GM23248 (cell line): ENCODE measurements at places on chromosomes 2 and 18. TPM values are rescaled to one million over a fixed set of nuclear protein-coding genes. Genes with fewer than 3 reads are reported as not detected.

DNA sequence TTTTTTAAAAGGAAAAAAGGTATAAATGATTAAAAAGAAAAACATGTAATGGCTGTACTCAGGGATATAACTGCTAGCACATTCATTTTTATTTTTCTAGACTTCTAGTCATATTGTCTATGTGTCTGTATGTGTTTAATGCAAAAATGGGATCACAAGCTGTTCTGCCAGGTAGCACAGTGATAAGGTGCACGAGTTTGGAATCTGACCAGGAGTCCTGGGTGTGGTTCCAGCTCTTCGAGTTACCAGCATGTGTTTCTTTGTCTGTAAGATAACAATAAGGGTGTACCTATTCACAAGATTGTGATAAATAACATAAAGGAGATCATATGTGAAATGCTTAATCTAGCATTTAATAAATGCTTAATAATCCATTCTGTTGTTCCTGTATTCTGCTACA, 145.3 kb downstream of the PKP4 start:
- no peak overlapping the region for H3K4me3 ChIP-seq
- no peak overlapping the region for H3K27ac ChIP-seq
- no peaks in the 10 kb centered on the region for H3K27me3 ChIP-seq
- H3K4me1 ChIP-seq: peaks cover 27% of the 10 kb centered on the region

GRCh38 chr2:123438251-123438650, 586.8 kb upstream of the CNTNAP5 start:
- H3K4me3 ChIP-seq: no peak overlapping the region
- DNase-seq: no peak
- H3K27ac ChIP-seq: no peak overlapping the region
- H3K36me3 ChIP-seq: no peaks in the 10 kb centered on the region
- no peaks in the 10 kb centered on the region for H3K4me1 ChIP-seq
- no peaks in the 10 kb centered on the region for H3K27me3 ChIP-seq

GRCh38 chr2:183010112-183010511, 28.1 kb downstream of the NCKAP1 start:
- H3K27ac ChIP-seq: no peak overlapping the region
- no peaks in the 10 kb centered on the region for H3K27me3 ChIP-seq
- peaks cover 22% of the 10 kb centered on the region for H3K4me1 ChIP-seq
- no peak overlapping the region for H3K4me3 ChIP-seq

DNA sequence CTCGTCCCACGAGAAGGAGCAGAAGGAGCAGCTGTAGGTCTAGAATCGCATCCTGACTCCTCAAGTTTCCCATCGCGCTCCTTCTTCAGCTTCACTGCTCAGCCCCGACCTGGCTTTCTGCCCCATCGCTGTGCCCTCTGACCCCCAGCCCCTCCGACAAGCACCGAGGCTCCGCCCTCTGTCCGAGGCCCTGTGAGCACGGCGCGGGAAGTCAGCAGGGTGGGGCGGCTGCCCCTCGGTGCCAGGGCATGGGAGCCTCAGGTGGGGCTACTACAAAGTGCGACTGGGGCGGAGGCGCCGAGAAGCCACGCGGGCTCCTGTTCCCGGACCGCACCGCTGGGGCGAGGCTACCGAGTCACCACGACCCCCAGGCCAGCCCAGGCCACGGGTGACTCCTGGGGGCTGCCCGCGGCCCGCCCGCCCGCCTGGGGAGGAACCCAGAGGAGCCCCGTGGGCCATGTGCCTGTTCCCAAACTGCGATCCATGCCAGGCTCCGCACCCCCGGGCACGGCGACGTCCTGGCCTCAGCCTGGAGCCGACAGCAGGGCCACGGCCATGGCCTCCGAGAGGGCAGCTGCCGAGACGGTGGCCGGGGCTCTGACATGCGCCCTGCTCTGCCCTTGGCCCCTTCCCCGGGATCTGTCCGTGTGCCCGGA, 36.6 kb upstream of the ID2 start:
- no peak overlapping the region for H3K4me3 ChIP-seq
- DNase-seq: no peak
- no peaks in the 10 kb centered on the region for H3K27me3 ChIP-seq
- H3K36me3 ChIP-seq: no peaks in the 10 kb centered on the region
- no peaks in the 10 kb centered on the region for H3K4me1 ChIP-seq
- H3K27ac ChIP-seq: no peak overlapping the region

DNA sequence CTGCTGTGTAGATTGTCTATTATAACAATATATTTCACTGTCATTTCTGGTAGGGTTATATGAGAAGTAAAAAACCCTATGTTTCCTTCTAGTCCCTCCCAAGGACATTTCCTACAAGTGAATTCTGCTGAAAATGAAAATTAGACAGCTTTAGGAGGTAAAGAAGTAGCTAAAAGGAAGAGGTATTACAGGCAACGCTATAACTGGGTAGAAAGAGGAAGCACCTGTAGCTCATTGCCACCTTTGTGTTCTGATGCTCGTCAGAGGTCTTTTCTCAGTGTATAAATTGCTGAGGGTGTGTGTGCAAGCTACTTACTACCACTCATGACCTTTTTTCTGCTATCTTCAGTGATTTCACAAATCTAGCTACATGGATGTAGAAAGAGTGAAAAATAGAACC, 1.4 kb downstream of the DNAJC10 start:
- H3K4me3 ChIP-seq: peak overlapping the region; percentile 88
- peaks cover 16% of the 10 kb centered on the region; the same call in 1 of the 2 replicates for H3K36me3 ChIP-seq
- no peaks in the 10 kb centered on the region for H3K27me3 ChIP-seq
- no peak for DNase-seq
- no peak overlapping the region for H3K27ac ChIP-seq

DNA sequence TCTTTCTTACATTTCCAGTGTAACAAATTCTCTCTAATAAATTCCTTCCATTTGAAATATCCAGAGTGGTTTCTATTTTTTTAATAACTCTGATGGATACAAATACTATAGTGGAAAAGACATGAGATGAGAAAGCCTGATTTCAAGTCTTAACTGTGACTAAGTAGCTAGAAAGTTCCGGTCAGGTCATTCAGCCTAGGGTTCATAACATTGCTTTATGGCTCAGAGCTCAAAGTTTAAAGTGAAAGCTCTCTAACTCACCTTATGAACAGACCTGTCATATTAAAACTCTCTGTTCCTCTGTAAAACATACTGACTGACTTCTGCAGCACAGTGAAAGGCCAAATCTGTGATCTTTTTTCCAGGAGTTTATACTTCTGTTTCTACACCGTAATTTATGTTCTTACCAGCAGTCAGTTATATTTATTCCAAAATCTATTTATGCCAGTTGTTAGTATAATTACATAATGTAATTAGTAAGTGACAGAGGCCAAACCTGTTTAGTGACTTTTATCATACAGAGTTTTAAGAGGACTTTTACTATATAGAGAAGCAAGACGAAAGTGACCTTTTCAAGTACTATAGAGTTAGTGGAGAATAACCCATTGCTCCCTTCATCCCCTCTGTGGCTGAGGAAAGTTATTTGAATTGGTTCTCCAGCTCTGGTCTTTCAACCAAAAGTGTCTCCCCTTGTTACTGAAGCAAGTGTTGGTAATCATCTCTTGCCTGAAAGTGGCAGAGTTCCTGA, 118.8 kb upstream of the PDE1A start:
- DNase-seq: peak; percentile 3
- H3K27me3 ChIP-seq: no peaks in the 10 kb centered on the region
- H3K4me1 ChIP-seq: peaks cover 19% of the 10 kb centered on the region

GRCh38 chr2:97961534-97961933, 34.2 kb downstream of the TMEM131 start:
- H3K27me3 ChIP-seq: no peaks in the 10 kb centered on the region
- H3K36me3 ChIP-seq: no peaks in the 10 kb centered on the region
- no peak for DNase-seq
- H3K4me1 ChIP-seq: peaks cover 8% of the 10 kb centered on the region; the same call in 1 of the 2 replicates

GRCh38 chr2:147844697-147845410, at the start of gene ACVR2A:
Gene ACVR2A, plus strand, starts transcription at chr2:147845029. Its CDS starts 124 bp downstream, at chr2:147845153.
- no peaks in the 10 kb centered on the region for H3K36me3 ChIP-seq
- peaks cover 25% of the 10 kb centered on the region for H3K4me1 ChIP-seq
- DNase-seq: peak; percentile 79
- H3K27ac ChIP-seq: peak within 1 kb of the TSS; percentile 92

UGT1A3 gene
- total RNA-seq: not detected in 2 replicates

- H3K36me3 ChIP-seq: no peaks in the 10 kb centered on the region
- no peak for DNase-seq
- H3K27me3 ChIP-seq: no peaks in the 10 kb centered on the region
These were observed 91.2 kb downstream of the TAF4B start for GRCh38 chr18:26317398-26317797.

GRCh38 chr2:53077413-53077812, 690.2 kb upstream of the CHAC2 start:
- H3K27me3 ChIP-seq: no peaks in the 10 kb centered on the region
- no peak for DNase-seq
- H3K27ac ChIP-seq: no peak overlapping the region
- no peak overlapping the region for H3K4me3 ChIP-seq
- no peaks in the 10 kb centered on the region for H3K4me1 ChIP-seq
